ENCODE measurements at places on chromosomes 5 and 9.
A peak's percentile ranks its signal among the peaks of the same experiment; 100 is the strongest.

- DNase-seq, result peak; percentile 77
Measured at GRCh38 chr5:14397717-14398116, 183.9 kb upstream of the OTULINL start.

DNA sequence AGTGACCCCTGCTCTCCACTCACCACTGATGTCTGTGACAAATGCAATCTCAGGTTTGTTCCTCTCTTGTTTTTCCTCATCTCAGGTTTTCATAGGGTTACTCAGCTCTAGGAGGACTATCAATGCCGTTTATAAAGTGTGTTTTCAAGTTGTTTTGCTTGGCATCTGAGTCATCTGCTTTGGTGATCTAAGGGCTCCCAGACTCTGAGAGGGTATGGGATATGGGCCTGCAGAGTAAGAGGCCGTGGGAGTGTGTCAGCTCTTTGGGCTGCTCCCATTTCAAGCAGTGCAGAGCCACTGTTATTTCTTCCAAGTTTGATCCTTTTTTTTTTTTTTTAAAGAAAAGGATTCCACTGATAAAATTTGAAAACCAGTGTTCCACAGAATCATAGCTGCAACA, 46.3 kb downstream of the NNT start:
- DNase-seq, result peak; percentile 77

DNA sequence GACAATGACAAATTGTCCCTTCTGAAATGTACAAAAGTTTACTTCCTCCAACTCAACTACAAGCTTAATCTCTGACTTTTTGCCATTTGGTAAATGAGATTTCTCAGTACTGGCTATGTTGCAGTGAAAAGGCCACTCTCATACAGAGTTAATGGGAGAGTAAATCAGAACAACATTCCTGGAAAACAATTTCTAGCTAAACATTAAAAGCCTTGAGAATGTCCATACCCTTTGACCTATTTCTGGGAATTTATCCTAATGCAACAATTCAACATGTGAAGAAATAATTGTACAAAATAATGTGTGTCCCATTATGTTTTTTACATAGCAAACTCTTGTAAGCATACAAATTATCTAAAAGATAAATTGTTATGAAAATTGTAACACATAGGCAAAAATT, 56.3 kb upstream of the SPEF2 start:
- DNase-seq, result no peak

GRCh38 chr5:95422838-95423237, 31.7 kb downstream of the FAM81B start:
- peak; percentile 61 for DNase-seq

- peak; percentile 70 for DNase-seq
Measured at GRCh38 chr5:132500931-132501628, 10.5 kb upstream of the IRF1 start.

GRCh38 chr5:42547141-42547540, 123.9 kb downstream of the GHR start:
- DNase-seq, result peak; percentile 90

- DNase-seq, result no peak
Measured at GRCh38 chr5:180113660-180114303, 42.2 kb upstream of the RNF130 start.

DNA sequence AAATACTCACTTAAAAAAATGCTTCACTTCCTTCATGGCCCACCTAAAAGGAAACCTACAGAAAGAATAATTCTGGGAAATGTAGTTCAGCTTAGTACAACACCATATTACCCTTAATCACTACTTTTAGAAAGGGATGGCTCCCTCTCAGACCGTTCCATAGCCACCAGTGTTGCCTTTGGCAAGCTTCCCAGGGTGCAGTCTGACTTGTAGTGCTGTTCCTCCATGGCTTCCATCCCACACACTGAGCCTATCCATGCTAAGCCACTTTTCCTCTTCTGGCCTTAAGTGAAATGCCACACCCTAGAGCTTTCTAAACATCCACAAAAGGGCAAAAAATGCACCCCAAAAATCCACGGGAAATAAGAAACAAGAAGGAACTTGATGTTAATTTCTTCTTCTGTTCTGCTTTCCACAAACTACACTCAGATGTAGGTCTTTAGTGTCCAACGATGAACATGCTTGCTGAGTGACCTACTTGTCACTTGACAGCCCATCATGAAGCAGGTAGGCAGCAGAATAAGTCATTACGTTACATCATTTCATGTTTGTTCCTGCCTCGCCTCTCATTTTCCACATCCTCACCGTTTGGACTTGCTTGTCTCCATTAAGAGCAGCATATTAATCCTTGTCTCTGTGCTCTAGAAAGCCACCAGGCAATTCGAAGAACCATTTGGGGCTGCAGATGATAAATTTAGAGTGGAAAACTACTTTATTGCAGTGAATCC, 391.1 kb upstream of the GRAMD2B start:
- peak; percentile 81 for DNase-seq

DNA sequence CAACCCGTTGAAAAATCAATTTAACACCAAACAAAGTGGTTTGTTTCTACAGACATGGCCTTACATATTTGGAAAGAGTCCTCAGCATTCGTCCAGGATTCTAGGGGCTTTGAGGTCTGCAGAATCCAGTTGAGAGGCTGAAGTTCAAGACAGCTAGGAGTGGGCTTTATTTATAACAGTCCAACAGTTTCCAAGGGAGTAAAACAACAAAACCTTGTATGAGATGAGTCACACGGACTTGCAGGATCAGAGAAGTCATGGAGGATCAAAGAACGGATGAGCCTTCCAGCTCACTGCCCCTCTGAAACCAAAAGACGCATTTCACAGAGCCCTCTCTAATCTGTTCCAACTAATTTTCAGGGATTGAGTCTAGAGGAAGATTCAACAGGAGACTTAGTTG, 11.1 kb upstream of the ESM1 start:
- peak; percentile 67 for DNase-seq

GRCh38 chr5:73454379-73455036, 5.9 kb upstream of the FOXD1 start:
- DNase-seq, result peak; percentile 67

DNA sequence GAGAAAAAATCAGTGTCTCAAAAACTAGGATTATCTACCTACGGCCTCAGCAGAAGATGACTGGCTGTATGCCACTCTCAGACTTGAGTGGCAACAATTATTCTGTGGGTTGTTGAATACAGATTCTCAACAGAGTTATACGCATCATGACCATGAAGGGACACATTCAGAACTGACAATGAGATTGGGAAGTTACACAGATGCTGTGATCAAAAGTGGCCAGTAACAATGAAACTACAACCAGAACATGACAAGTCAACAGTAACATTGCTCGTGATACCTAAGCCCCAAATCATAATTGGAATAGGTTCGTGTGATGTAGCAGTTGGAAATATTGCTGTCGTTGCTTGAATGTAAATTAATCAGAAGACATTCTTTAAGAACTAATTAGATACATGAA, 957.5 kb upstream of the CDH9 start:
- DNase-seq, result no peak

DNA sequence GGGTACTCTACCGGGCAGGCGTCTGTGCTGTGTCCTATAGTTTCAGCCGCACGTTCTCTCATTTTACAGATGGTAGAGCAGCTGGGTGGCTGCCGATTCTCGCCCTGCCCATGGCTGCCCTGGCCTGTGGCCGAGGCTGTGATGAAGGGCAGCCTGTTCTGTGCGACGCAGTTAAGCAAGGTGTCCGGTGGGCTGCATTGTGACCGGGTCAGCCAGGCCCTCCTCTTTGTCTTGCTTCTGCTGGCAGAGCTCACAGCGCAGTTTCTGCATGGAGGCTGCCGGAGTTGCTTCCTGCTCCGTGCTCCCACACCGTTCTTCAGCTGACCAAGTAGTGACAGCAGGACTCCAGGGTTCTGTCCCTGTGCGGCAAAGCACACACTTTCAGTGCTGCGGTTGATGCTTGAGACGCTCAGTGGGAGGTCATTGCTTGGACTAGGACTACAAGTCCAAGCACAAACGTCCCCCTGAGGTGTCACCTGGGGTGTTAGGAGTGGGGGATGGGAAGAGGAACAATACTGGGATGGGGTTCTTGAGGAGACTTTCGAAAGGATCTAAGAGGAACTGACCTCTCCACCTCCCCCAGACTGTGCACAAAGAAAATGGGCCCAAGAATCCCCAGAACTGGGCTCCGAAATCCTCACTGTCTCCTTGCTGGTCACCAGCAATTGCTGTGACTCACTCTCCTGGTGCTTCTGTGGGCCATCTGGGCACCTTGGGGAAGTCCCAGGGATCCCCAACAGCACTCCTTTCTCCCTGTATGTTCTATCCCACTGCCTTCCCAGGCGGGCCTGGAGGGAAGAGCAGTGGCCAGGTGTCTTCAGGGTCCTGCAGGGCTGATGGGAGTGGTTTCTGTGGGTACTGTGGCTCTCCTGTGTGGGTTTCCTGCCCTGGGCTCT, 58.2 kb downstream of the GADD45G start:
- no peak for DNase-seq

DNA sequence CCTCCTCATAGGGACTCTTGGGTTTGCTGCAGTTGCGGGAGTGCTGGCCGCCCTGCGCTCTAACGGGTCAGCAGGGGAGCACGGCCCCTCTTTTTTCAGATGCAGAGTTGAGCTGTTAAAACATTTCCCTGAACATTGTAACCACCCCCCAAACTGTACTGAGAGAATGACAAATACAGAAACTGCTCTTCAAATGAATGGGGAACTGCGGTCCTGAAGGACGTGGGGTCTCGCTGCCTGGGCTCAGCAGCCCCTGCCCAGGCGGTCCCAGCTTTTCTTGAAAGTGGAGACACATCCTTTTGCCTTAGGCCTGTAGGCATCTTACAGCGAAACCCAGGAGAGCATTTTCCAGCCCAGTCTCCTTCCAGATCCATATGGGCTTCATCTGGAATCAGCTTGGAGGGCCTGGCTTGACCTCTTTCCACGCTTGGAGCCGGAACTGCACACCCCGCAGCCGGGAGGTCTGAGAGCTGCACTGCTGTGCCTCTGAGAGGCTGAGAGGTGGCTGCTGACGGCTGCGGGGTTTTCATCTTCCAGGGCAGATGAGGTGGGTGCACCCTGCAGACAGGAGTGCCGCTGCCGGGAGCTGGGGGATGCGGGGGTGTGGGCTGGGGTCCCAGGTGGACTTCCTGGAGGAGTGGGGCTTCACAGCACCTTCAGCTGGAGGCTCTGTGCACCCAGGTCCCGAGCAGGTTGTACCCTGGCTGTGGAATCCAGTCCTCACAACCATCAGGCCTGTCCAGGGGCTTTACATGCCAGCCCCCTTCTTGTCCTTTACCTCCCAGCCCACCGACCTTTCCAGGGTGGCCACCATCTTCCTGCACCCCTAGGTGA, 1.2 kb upstream of the AGPAT2 start:
- DNase-seq, result no peak

GRCh38 chr5:176773408-176774035, 36.8 kb upstream of the UNC5A start:
- no peak for DNase-seq

- DNase-seq, result no peak
Measured at GRCh38 chr9:137446851-137447471, 5.8 kb upstream of the ENTPD8 start.

GRCh38 chr9:125434986-125435775, 173.6 kb downstream of the GAPVD1 start:
- DNase-seq, result no peak

DNA sequence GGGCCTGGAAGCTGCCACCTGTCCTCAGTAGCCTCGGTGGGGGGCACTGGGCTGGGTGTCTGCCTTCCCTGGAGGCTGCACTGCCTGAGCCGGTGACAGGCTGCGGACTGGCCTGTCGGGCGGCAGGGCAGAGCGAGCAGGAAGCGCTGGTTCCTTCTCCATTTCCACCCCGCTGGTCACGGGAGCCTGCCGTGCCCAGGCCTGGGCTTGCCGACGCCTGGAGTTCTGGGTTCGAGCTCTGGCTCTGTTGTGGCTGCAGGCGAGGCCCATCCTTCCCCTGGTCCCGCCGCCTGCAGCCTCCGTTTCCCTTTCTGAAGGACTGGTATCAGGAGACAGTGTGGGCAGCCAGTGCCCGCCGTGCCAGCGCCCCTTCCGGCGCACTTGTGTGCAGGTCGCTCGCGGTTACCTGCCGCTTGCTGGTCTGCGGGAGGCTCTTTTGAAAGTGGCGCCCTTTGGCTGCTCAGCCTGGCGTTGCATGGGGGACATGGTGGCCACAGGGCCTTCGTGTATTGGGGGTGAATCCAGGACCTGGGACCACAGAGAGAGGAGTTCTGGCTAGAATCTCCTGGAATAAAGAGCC, 34.0 kb downstream of the RXRA start:
- DNase-seq, result no peak

DNA sequence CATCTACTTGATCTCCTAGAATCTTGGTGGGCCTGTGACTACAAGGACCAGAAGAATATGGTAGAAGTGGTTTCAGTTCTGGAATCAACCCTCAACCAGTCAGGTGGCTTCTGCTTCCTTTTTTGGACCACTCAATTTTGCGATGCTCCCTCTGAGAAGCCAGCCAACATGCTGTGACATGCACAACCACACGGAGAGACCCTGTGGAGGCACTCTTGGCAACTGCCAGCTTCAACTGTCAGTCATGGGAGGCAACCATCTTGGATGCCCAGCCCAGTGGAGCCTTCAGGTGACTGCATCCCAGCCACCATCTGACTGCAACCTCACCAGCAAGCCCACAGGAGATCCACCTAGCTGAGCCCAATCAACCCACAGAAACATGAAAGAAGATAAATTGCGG, 137.3 kb downstream of the FAM114A2 start:
- no peak for DNase-seq

DNA sequence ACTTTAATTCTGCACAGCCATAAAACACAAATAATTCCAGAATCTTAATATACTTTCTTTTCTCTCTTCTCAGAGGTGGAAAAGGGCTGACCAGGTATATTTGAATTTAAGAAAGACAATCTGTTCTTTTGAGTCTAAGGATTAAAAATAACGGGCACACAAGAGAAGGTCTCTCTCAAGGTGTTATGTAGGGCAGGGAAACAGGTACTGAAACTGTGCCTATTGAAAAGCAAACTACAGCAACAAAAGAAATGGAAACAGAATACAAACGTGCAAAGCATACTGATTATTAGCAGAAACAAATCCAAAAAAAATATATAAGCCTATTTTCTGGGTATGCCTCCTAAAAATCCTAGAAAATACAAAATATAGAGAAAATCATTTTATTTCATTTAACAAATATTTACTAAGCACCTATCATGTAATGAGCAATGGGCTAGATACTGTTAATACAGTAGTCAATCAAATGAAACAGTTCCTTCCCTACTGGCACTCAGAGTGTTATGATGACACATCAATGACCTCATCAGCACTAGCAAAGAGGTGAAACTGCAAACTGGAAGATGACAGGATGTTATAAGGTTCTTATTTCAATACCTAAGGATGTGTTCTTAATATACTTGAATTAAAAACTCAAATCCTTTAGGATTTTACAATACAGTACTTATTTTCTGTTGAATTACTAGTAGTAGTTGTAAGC, 87.7 kb downstream of the AUH start:
- DNase-seq, result peak; percentile 26

DNA sequence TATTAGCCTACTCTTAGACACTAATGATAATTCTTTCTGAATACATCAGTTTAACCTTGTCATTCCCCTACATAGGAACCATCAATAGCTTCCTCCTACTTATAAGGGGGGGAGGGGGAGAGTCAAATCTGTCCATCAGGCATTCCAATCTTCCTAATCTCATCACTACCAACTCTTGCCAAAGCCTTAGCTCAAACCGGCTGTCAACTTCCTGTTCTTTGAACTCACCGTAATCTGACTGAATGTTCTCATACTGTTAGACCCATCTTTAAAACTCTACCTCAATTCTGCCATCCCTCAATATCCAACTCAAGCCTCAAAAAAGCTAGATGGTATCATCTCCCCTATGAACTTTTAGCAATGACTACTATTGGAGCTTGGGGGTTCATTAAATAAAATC, 41.9 kb upstream of the RNF38 start:
- DNase-seq, result no peak
